HepG2 (cell line): ENCODE measurements at places on chromosomes 6 and 20. TPM values are rescaled to one million over a fixed set of nuclear protein-coding genes. Genes with fewer than 3 reads are reported as not detected.
A peak's percentile ranks its signal among the peaks of the same experiment; 100 is the strongest.

GRCh38 chr6:28863604-28864325 lies 60.0 kb downstream of the TRIM27 start:
- peak; percentile 72 for DNase-seq

The RBBP9 gene
- total RNA-seq: 56.3 and 99.5 TPM in 2 replicates

DNA sequence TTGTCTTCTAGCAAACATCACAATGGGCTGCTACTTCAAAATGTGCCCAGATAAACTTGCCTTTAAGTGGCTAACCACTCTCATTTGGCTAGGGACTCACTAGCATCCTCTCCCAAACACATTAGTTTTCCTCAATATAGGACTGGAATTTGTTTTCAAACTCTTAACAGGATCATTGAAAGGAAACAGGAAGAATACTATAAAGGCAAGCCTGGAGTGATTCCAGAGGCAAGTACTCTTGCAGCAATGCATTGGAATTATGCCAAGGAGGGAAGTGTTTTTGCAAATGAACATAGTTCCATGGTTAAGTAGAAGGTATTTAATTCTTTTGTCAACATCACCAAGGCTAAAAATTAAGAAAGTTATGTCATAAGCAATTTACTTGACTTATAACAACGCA lies 12.2 kb downstream of the EPHA7 start:
- no peak for DNase-seq

DNA sequence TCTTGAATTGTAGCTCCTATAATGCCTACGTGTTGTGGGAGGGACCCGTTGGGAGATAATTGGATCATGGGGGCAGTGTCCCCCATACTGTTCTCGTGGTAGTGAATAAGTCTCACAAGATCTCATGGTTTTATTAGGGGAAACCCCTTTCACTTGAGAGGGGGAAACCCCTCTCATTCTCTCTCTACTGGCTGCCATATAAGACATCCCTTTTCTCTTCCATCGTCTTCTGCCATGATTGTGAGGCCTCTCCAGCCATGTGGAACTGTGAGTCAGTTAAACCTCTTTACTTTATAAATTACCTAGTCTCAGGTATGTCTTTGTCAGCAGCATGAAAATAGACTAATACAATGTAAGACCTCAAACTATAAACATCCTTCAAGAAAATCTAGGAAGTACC lies 23.1 kb downstream of the PAQR8 start:
- no peak for DNase-seq
